ENCODE measurements at places on chromosomes 5 and 9.

DNA sequence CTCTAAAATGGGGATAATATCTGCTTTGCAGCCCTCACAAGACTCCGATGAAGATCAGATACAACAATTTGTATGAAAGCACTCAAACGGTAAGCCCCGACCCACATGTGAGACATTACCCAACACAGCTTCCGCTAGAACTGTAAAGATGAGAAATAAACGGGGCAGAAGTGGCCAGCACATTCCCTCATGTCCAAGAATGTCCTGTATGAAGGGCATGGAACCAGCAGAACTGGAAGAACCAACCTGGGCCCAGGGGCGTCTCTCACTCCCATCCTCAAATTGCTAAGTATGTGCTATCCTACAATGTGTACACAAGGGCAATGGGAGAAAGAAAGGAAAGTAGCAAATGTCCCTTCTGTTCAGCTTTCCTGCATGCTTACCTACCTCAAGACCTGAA, 33.0 kb downstream of the CCDC125 start:
- DNase-seq, result no peak

- no peak for DNase-seq
Measured at GRCh38 chr5:9192266-9192665, 353.6 kb downstream of the SEMA5A start.

DNA sequence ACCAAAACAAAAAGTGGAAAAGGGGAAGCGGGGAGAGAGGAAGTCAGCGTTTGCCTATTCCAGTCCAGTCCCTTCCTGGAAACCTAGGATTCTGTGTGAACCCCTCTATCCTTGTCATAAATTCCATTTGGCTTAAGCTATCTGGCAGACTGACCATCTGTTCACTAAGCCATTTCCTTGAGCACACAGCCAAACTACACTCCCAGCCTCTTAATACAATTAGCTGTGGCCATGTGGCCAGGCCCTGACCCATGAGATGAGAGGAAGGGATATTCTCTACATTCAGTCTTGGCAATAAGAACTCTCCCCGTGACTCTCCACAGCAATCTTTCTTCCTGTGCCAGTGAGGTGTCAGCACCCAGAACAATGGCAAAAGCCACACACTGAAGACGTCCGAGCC, 424.8 kb downstream of the TLE1 start:
- DNase-seq, result no peak

DNA sequence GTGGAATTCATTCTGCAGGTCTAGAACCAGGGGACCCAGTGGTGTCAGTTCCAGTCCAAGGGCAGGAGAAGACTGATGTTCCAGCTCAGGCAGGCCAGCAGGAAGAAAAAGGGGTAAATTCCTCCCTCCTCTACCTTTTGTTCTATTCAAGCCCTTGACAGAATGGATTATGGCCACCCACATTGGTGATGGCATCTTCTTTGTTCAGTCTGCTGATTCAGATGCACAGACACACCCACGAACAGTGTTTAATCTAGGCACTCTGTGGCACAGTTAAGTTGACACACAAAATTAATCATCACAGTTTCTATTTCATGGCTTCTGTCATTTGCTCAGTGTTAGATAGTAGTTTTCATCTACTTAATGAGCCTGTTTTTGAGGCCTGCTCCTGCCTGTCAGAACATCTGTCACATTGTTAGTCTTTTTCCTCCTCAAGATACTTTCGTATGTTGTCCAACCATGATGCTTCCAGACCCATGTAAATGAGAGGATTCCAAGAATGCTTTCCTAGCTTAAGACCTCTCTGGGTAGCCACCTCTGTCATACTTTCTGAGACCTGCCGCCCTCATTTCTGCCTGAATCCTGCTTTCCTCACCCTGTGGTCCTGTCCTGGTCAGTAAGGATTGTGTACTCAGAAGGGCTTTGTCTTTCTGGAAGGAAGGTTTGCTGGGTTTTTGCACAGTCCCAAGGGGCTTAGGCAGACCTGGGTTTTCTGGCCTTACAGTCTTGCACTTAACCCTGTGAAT, 72.5 kb downstream of the SPIN1 start:
- no peak for DNase-seq

- no peak for DNase-seq
Measured at GRCh38 chr5:72255237-72255636, 64.8 kb downstream of the MRPS27 start.

DNA sequence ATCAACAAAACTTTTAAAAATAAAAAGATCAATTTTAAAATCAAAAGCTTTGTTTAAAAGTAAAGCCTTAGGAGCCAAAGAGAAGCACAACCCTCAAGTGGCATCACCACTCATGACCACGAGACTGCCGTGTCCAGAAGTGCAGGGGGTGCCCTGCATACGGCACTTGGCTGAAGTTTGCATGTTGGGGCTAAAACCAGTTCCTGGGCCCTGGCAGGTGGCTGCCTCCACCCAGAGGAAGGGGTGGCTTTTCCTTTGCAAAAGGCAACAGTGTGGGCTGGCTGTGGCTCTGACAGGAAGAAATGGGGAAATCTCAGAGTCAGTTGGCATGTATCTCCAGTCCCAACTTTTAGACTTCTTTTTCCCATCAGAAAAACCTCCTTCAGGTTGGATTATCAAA, 15.3 kb downstream of the TRMO start:
- DNase-seq, result peak; percentile 44

GRCh38 chr9:113592876-113593575, 129.5 kb downstream of the RGS3 start:
- no peak for DNase-seq

GRCh38 chr5:64680289-64680688, 10.0 kb upstream of the SHISAL2B start:
- no peak for DNase-seq

DNA sequence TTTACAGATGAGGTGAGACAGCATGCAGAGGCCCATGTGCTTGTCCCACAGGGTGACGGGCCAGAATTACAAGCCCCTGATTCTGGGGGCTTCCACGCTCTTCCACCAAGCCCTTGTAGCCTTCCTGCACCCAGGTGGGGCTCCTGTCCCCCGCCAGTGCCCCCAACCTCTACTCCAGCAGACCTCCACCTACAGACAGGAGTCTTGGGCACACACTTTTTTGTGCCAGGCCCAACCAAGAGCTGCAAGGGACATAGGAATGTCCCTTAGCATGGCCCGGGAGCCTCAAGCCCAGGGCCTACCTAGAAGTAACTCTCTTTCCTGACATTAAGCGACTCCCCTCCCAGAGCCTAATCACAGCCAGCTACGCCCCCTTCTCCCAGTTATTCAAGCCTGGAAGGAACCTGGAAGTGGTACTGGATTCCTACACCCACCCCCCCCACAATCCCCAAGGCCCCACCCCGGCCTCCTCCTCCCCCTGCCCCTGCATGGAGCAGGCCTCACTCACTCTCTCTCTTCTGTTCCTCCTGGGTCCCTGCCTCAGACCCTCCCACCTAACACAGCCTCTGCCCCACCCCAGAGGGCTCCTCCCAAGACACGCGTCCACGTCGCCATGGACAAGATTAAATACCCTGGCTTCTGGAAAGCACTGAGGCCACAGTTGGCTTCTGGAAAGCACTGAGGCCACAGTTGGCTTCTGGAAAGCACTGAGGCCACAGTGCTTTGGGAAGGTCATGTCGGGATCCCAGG, 30.5 kb downstream of the ADAMTS2 start:
- DNase-seq, result no peak

DNA sequence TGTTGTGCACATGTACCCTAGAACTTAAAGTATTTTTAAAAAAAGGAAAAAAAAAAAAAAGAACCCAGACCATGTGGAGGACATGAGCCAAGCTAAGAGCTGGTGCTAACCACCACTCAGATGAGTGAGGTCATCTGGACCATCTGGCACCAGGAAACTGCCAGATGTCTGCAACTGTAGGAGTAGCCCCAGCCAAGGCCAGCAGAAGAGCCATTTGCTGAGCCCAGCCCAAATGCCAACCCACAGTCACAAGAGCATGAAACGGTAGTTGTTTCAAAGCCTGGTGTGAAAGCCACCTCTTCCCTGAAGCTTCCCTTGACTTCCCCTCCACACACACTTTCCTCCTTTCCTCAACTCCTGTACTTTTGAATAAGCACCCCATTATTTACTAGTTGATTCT, 69.2 kb upstream of the FCN1 start:
- DNase-seq, result no peak

GRCh38 chr9:135088348-135088978, 995 bp downstream of the OLFM1 start:
- DNase-seq, result no peak

GRCh38 chr9:68974431-68974830, 39.5 kb downstream of the PRKACG start:
- no peak for DNase-seq

DNA sequence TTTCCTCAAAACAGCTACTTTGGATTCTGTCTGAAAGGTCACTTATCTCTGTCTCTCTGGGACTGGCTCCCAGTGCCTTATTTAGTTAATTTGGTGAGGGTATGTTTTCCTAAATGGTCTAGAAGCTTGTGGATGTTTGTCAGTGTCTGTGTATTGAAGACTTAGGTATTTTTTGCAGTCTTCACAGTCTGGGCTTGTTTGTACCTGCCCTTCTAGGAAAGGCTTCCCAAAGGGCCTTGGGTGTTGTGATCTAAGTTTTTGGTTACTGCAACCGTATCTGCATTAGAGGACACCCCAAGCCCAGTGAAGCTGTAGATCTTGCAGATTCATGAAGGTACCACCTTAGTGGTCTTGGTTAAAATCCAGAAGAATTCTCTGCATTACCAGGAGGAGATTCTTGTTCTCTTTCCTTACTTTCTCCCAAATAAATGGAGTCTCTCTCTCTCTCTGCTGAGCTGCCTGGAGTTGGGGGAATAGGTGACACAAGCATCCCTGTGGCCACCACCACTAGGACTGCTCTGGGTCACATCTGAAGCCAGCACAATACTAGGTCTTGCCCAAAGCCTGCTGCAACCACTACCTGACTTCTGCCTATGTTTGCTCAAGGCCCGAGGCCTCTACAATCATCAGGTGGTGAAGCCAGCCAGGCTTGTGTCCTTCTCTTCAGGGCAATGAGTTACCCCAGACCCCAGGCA, 17.8 kb upstream of the CCNB1 start:
- DNase-seq, result no peak

- DNase-seq, result no peak
Measured at GRCh38 chr5:62587737-62588136, 9.1 kb downstream of the LRRC70 start.

- no peak for DNase-seq
Measured at GRCh38 chr5:56632199-56632598, 183.2 kb upstream of the MAP3K1 start.

DNA sequence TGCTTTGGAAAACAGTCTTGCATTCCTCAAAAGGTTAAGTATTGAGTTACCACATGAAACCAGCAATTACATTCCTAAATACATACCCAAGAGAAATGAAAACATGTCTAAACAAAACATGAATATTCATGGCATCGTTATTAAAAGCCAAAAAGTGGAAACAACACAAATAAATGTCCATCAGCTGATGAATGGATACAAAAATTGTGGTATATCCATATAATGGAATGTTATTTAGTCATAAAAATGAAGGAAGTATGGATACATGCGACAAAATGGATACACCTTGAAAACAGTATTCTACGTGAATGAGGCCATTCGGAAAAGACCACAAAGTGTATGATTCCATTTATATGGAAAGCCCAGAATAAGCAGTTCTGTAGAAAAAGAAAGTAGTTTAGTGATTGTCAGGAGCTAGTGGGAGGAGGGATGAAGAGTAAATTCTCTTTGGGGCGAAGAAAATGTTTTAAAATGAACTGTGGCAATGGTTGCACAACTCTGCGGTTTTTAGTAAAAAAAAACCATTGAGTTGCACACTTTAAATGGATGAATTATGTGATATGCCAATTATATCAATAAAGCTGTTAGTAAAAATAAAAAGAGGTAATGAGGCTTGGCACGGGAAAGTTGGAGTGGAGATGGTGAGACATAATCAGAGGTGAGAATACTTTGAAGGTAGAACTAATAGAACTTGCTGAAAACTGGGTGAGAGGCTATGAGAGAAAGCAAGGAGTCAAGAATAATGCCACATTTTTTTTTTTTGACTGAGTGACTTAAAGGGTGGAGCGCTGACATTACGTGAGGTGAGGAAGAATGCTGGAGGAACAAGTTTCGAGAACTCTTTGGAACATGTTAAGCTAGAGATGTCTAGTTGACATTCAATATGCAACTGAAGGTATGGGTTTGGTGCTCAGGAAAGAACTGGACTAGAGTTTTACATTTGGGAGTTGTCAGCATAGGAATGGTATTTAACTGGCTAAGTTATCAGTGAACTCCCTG, 194.9 kb upstream of the ZNF608 start:
- DNase-seq, result no peak

DNA sequence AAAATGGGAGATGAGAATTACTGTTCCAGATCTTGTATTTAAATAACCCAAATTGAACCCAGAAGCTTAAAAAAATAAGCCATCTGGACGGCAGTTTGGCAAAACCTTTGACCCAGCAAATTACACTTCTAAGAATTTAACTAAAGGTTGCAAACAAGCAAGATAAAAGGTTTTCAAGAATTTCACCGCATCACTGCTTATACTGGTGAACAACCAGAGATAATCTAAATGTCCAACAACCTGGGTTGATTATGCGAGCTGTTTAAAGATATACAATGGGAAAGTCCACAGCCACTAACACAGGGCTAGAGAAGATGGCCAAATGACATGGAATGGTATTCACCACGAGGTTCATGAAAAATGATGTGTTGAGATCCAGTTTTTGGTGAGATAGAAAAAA, 149.3 kb downstream of the GNAQ start:
- no peak for DNase-seq

GRCh38 chr5:56455417-56455816, 222.3 kb upstream of the ANKRD55 start:
- no peak for DNase-seq

DNA sequence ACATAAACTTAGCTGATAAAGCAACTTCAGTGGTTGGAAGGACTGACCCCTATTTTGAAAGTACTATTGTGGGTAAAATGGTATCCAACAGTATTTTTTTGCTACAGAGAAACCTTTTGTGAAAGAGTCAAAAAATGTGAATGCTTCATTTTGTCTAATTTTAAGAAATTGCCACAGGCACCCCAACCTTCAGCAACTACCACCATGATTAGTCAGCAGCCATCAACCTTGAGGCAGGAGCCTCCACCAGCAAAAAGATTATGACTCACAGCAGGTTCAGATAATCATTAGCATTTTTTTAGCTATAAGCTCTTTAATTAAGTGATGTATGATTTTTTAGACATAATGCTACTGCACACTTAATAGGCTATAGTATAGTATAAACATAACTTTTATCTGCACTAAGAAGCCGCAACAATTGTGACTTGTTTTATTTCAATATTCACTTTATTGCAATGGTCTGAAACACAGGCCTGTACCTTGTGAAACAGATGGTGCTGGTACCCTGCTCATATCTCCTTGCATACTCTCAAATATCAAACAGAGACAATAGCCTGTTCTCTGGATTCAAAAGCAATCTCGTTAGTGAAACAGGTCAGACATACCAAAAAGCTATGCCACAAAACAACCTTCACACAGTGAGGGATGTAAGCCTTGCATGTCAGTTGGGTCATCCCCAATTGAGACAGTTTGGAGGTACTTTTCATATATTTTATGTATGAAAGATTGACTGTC, 261.2 kb upstream of the FAM174A start:
- no peak for DNase-seq

- DNase-seq, result no peak
Measured at GRCh38 chr5:74833537-74834266, 32.5 kb downstream of the FAM169A start.
